Left cardiac atrium (tissue), 4 donors: ENCODE measurements at places on chromosomes 5 and 9. TPM values are rescaled to one million over a fixed set of nuclear protein-coding genes. Genes with fewer than 3 reads are reported as not detected.
A peak's percentile ranks its signal among the peaks of the same experiment; 100 is the strongest.

DNA sequence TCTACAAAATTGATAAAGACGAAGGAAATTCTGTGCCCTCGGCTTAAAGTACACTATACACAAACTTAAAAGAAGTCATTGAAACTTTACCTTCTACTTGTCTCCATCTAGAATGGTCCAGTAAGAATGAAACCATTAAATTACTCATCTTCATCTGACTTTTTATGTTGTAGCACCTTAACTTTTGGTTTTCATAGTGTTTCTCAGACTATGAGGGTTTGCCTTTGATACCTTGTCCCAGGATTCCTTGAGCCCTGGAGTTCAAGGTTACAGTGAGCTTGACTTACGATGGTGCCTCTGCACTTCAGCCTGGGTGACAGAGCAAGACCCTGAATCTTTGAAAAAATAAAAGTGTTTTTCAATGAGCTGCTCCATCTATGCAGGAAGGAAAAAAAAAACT, 132.2 kb downstream of the CDC42SE2 start:
- no peak for DNase-seq

GRCh38 chr9:108663422-108663821, 192.4 kb downstream of the ACTL7B start:
- no peak for DNase-seq

- DNase-seq: no peak
These were observed 5.3 kb upstream of the TRIM41 start for GRCh38 chr5:181217803-181218062.

DNA sequence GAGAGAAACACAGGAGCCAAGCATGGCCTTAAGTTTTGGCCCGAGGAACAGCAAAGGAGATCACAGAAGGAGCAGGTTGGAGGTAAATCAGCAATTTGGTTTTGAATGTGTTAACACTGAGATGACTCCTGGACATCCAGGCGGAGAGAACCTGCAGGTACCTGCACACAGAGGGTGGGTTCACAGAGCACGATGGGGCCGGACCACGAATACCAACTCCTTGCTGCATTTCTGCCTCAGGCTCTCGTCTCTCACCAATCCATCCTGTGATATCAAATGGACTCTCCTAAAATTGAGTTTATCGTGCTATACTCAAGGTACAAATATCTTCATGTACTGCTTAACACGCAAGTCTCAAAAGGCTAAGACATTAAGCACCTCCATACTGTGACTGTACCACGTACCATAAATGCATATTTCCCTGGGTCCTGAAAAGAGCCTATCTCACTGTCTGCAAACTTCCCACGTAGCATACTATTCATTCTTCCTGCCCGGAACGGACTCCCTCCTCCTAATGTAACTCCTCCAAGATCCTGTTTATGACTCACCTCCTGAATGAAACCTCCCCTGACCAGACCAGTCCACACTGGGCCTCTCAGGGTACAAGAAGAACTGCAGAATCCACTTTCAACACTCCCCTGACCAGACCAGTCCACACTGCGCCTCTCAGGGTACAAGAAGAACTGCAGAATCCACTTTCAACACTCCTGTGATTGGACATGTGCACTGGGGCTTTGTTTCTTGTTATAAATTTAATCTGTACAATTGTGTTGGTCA, 380.8 kb upstream of the RFX3 start:
- DNase-seq: peak; percentile 18

OBP2A gene
- total RNA-seq: not detected

DNA sequence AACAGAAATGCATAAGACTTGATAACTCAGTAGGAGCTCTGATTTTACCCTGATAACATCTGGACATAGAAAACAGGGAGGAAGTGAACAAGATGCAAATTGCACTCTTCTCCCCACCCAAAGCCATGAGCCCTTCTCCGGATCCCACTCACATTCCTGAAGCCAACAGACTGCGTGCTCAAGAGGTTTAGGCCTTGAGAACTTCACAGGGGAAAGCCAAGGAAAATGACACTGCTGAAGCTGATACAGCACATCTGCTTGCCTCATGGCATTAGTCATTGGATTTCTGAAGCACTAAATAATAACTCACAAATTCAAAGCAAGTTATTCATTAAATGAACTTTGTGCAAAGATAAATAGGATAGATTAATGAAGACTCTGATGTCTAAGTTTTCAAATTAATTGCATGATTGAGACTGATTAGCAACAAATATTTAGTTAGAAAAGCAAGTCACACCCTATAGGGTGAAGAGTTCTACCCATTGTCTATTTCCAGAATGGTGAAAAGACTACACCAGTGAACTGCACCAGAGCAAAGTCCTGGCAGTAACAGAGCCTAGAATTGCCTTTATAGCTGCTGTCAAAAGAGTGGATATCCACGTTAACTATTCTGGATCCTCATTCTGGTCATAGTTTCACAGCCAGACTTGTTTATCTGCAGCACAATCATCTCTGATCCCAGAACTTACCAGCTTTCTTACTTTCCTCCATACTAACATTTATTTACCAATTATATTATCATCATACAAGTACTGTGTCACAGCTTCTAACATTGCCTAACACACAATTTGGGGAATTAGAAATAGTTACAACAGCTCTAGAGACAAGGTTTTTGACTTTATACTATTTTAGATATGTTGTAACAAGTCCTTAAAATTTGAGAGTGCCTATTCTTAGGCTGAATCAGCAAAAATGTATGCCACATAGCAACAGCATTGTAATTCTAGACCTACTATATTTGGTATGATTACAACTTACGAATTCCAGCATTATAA, 432.1 kb upstream of the RGMB start:
- DNase-seq: no peak

SPINK13 gene
- not detected for total RNA-seq

- DNase-seq: no peak
These were observed 661.0 kb upstream of the C9orf72 start for GRCh38 chr9:28234133-28234893.

FBXO4 gene
- 6.0 TPM for total RNA-seq

RNF224 gene
- not detected for total RNA-seq

DNA sequence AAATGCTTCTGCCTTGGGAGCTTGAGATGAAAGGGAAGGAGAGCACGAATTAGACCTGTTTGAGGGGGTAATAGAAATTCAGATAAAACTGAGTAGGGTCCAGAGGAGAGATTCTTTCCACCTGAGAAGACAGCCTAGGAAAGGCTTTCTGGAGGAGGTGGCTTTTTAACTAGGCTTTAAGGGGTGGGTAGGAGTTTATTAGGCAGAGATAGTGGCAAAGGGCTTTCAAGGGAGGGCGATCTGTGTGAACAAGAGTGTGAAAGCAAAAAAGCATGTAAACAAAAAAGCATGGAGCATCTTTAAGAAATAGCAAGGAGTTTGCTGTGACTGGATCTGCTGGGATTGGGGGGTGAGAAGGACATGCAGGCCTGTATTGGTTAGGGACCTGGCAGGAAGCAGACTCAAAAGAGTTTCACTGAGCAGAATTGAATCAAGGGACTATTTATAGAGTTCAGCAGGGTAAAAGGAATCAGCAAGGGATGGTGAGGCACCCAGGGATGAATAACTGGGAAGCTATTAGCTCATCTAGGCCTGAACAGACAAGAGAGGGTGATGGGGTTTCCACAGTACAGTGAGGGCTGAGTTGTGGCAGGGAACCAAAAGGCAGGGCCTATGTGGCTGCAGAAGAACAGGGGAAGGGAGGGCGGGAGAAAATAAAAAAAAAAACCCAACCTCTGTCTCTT, 18.8 kb downstream of the SLC1A1 start:
- DNase-seq: no peak

- DNase-seq: no peak
These were observed 26.8 kb upstream of the PHF2 start for GRCh38 chr9:93549611-93550010.

GRCh38 chr5:97071101-97071500, 71.3 kb downstream of the LIX1 start:
- DNase-seq: no peak

DNA sequence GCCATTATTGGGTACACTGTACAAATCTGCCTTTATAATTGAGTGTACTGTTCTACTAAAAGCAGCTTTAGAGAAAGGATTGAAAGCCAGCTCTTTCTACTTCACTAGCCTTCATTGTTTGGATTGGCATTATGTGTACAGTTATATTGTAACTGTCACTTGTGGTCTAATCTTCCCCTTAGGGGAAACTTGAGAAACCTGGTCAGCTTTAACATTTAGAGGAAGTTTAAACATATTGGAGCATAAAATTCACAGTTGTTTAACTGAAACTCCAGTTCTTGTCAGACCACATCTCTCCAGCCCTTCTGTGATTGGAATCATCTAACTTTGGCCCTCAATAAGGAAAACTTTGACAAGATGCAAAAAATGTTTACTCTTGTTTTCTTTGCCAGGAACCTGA, 24.6 kb downstream of the PIK3R1 start:
- no peak for DNase-seq

DNA sequence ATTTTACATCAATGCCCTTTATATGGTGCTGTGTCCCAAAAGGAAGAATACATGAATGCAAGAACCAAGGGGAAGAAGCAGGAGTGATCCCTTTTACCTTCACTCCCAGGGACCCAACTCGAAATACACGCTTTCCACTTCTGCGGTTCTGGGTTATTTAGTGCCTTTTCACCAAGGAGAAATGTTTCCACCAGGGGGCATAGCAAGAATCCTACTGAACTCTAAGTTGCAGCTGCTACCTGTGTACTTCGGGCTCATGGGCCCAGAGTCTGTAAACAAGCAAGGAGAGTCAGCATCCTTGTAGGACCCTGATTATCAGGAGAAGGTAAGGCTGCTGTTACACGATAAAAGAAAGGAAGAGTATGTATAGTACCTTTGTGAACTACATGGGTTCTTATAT, 45.7 kb downstream of the DPYSL3 start:
- no peak for DNase-seq

DNA sequence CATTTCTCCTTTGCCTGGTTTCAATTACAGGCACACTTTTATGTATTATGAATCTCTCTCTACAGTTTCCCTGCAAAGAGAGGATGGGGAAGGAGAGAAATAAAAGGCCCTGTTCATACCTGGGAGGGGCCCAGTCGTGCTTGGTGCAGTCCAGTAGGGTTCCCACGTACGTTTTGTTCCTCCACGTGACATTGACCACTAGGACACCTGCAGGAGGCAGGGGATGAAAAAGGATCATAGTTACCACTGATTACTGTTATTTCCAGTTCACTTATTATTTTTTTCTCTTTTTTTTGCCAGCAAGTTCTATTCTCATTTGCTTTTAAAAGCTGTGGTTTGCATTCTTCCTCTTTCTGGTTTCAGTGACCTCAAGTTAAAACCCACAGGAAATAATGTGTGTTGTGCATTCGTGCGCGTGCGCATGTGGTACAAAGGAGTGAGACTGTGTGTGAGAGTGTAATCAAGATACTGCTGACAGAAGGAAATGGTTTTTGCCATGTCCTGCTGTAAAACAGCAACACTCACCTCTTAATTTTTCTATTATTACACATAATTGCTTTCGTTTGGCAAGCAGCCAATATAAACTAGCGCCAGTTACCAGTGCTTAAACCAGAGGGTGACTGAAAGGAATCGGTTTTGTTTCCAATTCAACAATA, 96.8 kb downstream of the ZNF608 start:
- peak; percentile 75 for DNase-seq

GRCh38 chr9:83209188-83209731, 146.3 kb upstream of the RASEF start:
- no peak for DNase-seq

GRM6 gene
- total RNA-seq: not detected

DNA sequence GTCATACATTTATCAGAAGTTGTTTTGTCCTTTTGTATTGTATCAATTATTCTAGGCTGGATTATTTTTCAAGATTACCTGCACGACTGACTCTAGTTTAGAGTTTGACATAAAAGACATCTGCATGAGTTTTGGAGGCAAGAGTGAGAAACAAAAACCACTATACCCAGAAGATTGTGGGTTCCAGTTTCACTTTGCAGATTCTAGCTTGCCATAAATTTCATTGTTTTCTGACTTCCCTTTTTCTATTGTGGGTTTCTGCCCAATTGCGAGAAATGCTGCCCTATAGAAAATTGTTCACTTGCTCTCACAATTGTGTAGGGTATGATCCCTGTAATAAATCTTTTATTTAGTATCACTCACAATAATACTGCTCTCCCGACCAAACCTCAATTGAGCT, 1043.4 kb upstream of the CDH10 start:
- no peak for DNase-seq

GRCh38 chr5:2913281-2913680, 161.8 kb upstream of the IRX2 start:
- DNase-seq: no peak

GRCh38 chr5:38598994-38599617, 42.7 kb upstream of the LIFR start:
- DNase-seq: no peak

GRCh38 chr5:177539411-177539810, 15.0 kb downstream of the FAM193B start:
- DNase-seq: no peak
